ENCODE measurements at places on chromosomes 3 and 15. TPM values are rescaled to one million over a fixed set of nuclear protein-coding genes. Genes with fewer than 3 reads are reported as not detected.

Gene ADAMTS9
- total RNA-seq: not detected

Gene PAQR9
- total RNA-seq: not detected

Gene SEMA3F
- 0.42 TPM for total RNA-seq

Gene ASTE1
- total RNA-seq: 9.6 TPM

Gene PARP3
- total RNA-seq: 13.4 TPM

Gene GABRR3
- not detected for total RNA-seq

Gene LRIG1
- 59.5 TPM for total RNA-seq

Gene C3orf85
- total RNA-seq: not detected

Gene NLGN1
- not detected for total RNA-seq

Gene CCR1
- 22.6 TPM for total RNA-seq

Gene CYFIP1
- 50.7 TPM for total RNA-seq

Gene BCL6
- 42.1 TPM for total RNA-seq

Gene SMCO1
- not detected for total RNA-seq

Gene SOX14
- total RNA-seq: not detected

Gene IMPG2
- 0.05 TPM for total RNA-seq

Gene ANKRD34C
- total RNA-seq: not detected

Gene CCDC33
- not detected for total RNA-seq

Gene APOD
- total RNA-seq: 3.4 TPM

Gene HESX1
- 0.32 TPM for total RNA-seq

Gene CFAP161
- not detected for total RNA-seq

Gene VILL
- total RNA-seq: 11.6 TPM

Gene GOLGA8G
- not detected for total RNA-seq

Gene TSEN2
- 33.5 TPM for total RNA-seq

Gene TNNC1
- 0.32 TPM for total RNA-seq

Gene DLL4
- total RNA-seq: 0.36 TPM

Gene BNC1
- not detected for total RNA-seq

Gene KCNMB3
- total RNA-seq: 0.47 TPM

Gene SERPINI1
- total RNA-seq: 0.71 TPM

Gene H1-8
- not detected for total RNA-seq

Gene GOLGA8O
- 3.3 TPM for total RNA-seq

Gene LRRIQ4
- 0.10 TPM for total RNA-seq
